ENCODE measurements at places on chromosomes 6 and 20. TPM values are rescaled to one million over a fixed set of nuclear protein-coding genes. Genes with fewer than 3 reads are reported as not detected.

GRCh38 chr20:45444050-45444449 lies 25.5 kb upstream of the WFDC2 start:
- no peak for DNase-seq

- DNase-seq = no peak
Observed at GRCh38 chr6:10268611-10269310, 146.1 kb downstream of the TFAP2A start.

DNA sequence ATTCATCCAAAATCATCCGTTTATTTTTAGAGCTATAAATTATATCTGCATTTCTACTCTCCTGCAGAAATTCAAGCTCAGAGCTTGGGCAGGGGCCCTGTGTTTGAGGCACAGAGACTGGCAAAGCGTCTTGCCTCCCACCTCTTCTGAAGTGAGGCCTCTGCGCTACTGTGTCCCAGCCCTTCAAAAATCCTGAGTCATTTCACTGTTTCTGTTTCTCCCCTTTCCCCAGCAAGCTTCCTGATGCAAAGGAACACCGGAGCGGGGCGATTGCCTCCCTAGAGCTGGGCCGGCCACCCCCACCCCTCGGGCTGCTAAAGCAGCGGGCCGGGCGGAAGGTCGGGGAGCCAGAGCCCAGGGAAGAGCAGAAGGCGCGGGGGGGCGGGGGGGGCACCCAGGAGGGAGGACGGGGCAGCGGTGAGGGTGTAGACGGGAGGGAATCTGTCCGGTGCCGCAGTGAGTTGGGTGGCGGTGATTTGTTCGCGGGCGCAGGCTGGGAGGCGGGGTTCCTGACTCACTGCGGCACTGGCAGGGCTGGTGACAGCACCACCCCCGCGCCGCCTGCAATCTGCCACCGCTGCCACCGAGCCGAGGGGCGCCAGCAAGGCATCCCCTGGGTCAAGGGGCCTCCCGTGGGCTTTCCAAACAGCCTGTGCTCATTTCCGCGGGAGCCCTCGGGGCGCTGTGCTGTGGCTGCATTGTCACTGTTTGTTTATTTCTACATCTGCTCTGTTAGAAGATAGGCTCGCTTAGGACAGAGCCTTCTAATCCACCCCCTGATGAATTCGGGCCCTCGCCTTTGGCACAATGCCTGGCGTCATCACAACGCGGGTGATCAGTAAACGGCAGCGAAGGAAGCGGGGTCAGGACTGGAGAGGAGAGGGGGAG lies 46.5 kb upstream of the SNAP25 start:
- no peak for DNase-seq

- DNase-seq = no peak
Observed at GRCh38 chr6:109445382-109445781, 4.9 kb downstream of the SMPD2 start.

GRCh38 chr6:136587527-136587926 lies 37.3 kb upstream of the MAP7 start:
- no peak for DNase-seq

GRCh38 chr6:28235912-28236452 lies 10.9 kb downstream of the ZSCAN9 start:
- DNase-seq = no peak

DNA sequence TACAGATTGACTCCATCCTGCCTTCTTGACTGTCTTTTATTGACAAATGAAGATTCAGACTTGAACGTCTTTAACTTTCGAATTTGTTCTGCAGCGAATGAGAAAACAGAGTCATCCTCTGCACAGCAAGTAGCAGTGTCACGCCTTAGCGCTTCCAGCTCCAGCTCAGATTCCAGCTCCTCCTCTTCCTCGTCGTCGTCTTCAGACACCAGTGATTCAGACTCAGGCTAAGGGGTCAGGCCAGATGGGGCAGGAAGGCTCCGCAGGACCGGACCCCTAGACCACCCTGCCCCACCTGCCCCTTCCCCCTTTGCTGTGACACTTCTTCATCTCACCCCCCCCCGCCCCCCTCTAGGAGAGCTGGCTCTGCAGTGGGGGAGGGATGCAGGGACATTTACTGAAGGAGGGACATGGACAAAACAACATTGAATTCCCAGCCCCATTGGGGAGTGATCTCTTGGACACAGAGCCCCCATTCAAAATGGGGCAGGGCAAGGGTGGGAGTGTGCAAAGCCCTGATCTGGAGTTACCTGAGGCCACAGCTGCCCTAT lies 12.2 kb downstream of the BRD2 start:
- no peak for DNase-seq

- DNase-seq = no peak
Observed at GRCh38 chr20:63094767-63095499, 88.2 kb upstream of the BHLHE23 start.

DNA sequence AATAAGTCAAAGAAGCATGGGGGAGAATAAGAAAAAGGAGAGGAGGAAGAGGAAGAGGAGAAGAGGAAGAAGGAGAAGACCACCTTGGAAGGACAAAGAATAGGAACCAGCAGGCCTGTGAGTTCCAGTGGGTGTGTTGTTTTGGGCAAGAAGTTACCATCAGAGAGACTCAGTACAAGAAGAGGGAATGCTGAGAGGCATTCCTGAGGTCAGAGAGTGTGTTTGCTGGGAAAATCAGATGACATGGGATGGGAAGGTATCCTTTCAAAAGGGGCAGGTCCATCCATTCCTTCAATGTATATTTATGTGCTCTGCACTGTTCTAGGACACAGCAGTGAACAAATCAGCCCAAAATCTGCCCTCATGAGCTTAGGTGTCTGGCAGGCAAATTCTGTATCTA lies 40.5 kb upstream of the PRIM2 start:
- no peak for DNase-seq

Gene SRSF12
- 0.60 TPM for total RNA-seq

Gene SMOC2
- total RNA-seq = 74.7 TPM

Gene LY6G5C
- not detected for total RNA-seq

All from tibial nerve (tissue), 4 donors.